Glutamatergic neuron (in vitro differentiated cells): ENCODE measurements at places on chromosomes 6 and 20. TPM values are rescaled to one million over a fixed set of nuclear protein-coding genes. Genes with fewer than 3 reads are reported as not detected.

- H3K36me3 ChIP-seq: peaks cover 3% of the 10 kb centered on the region
- H3K4me3 ChIP-seq: no peak overlapping the region
- no peak for DNase-seq
- H3K27ac ChIP-seq: no peak overlapping the region
- no peaks in the 10 kb centered on the region for H3K4me1 ChIP-seq
Observed at GRCh38 chr6:143180826-143181225, 120.1 kb downstream of the AIG1 start.

- H3K4me3 ChIP-seq: no peak overlapping the region
- no peaks in the 10 kb centered on the region for H3K4me1 ChIP-seq
- no peak overlapping the region for H3K27ac ChIP-seq
- DNase-seq: no peak
- H3K36me3 ChIP-seq: no peaks in the 10 kb centered on the region
Observed at GRCh38 chr6:135282395-135282794, 101.3 kb downstream of the MYB start.

The NR2E1 gene
- not detected for total RNA-seq

DNA sequence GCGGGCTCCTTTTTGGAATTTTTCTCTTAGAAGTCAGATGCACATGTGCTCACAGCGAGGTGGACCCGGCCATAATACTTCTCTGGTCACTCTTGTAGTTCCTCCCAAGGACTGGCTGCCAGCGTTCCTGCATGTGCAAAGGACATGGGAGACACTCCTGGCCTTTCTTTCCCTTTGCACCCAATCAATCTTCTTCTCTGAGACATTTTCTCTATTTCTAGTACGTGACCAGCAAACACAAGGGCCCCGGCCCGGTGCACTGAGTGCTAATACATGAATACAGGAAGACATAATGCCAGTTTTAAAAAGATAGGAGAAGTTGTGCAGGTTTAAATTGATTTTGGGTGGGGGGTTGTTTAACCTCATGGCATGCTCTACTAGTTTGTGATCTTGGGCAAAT is 233.6 kb downstream of the SMOC2 start:
- H3K27ac ChIP-seq: no peak overlapping the region
- no peak for DNase-seq
- H3K36me3 ChIP-seq: no peaks in the 10 kb centered on the region
- H3K4me3 ChIP-seq: no peak overlapping the region

DNA sequence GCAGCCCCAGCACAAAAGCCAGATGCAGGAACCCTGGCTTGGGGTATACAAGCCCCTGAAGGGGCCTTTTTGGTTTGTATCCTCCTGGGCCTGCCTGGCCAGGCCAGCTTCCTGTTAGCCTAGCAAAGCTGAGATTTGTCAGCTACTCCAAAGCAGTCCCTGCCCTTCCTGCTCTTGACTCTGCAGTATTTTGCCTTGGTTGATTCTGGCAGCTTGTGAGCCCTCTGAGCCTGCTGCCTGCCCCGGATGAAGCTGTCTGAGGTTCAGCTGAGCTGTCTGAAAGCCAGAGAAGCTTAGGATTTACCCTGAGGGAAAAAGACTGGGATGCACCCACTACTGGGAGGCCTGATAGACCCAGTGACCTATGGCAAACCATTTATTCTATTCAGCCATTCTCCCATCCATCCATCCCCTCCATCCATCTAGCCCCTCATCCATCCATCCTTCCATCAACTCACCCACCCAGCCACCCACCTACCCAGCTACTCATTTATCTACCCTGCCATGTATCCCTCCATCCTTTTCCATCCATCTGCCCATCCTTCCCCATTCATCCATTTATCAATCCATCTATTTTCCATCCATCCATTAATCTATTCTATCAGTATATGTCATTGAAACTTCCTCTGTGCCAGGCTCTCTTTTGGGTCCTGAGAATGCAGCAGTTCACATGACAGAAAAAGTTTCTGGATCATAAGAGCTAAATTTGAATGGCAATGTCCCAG is 307.5 kb downstream of the DHX35 start:
- H3K36me3 ChIP-seq: no peaks in the 10 kb centered on the region
- H3K4me3 ChIP-seq: no peak overlapping the region
- H3K4me1 ChIP-seq: peaks cover 14% of the 10 kb centered on the region
- no peak for DNase-seq

DNA sequence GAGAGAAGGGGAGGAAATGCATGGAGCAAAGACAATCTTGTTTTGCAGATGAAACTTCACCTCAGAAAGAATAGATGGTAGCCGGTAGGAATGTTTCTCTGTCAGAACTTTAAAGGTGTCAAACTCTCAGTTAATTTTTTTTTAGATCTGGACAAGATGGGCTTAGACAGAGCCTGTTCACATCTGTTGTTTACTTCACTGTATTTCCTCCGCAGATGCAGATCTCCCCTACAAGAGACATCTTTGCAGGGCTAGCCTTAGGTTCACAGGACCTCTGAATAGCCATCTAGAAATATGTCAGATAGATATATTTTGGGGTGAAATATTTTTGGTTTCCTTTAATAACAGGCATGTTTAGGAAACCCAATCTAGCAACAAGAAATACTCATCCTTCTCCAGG is 12.1 kb upstream of the ZBP1 start:
- H3K4me3 ChIP-seq: no peak overlapping the region
- H3K36me3 ChIP-seq: no peaks in the 10 kb centered on the region
- no peak for DNase-seq
- H3K4me1 ChIP-seq: peaks cover 5% of the 10 kb centered on the region
- H3K27me3 ChIP-seq: no peaks in the 10 kb centered on the region

DNA sequence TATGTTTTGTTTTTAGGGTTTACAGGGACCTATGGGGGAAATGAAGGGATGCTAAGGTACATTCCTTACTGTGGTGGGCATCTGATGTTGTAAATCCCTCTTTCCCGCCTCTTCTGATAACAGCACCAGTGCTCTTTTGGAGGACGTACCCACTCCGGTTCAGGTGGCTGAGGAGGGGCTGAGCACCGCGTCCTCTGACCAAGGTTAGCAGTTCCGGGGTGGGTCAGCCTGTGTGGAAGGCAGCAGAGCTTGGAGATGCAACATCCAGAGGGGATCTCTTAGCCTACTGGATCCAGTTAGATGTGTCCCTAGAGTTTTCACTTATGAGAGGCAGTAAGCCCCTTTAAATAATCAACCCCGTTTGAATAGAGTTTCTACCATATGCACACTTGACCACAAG is 135.3 kb upstream of the KCNG1 start:
- no peak overlapping the region for H3K4me3 ChIP-seq
- no peak overlapping the region for H3K27ac ChIP-seq
- peaks cover 16% of the 10 kb centered on the region for H3K27me3 ChIP-seq
- H3K4me1 ChIP-seq: peaks cover 32% of the 10 kb centered on the region
- peaks cover 6% of the 10 kb centered on the region for H3K36me3 ChIP-seq
- no peak for DNase-seq

DNA sequence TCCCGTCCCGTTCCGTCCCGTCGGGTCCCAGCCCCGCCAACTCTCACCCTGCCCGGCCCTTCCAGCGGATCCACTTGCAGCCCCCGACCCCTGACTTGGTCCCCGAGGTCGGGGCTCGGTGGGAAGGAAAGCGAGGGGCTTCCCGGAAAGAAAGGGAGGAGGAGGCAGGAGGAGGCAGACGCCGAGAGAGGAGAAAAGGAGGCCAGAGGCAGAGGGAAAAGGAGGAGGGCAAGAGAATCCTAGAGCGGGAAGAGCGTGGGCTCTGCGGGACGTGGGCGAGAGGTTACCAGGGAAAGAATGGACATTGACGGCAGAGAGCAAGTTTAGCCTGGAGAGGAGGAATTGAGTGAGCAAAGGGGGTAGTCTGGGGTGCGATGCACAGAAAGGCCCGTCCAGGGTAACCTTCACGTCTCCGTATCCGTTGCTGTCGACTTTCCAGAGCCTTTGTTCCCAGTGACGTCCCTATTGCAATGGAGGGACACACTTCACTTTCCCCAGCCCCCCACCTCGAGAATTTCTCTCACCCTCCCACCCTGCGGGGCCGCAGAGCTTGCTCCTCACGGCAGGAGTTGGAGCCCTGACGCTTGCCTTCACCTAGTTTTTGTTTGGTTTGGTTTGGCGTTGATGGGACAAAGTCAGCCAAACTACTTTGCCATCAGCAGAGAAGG is 477 bp upstream of the MOXD1 start:
- peak overlapping the region; percentile 57 for H3K4me3 ChIP-seq
- no peaks in the 10 kb centered on the region for H3K4me1 ChIP-seq
- no peak overlapping the region for H3K27ac ChIP-seq
- peaks cover 6% of the 10 kb centered on the region for H3K27me3 ChIP-seq
- DNase-seq: no peak
